ENCODE measurements at places on chromosomes 2 and 18.

GRCh38 chr18:44733754-44734465 is 53.2 kb downstream of the SETBP1 start:
- no peak for DNase-seq

- DNase-seq = no peak
Measured at GRCh38 chr2:218395456-218395825, 4.2 kb upstream of the CTDSP1 start.

- no peak for DNase-seq
Measured at GRCh38 chr2:129935118-129935517, 44.3 kb upstream of the RAB6C start.

GRCh38 chr18:78975699-78976335 is 3.8 kb upstream of the SALL3 start:
- no peak for DNase-seq

- DNase-seq = no peak
Measured at GRCh38 chr2:120443946-120444345, 98.0 kb downstream of the INHBB start.

GRCh38 chr18:44411976-44412375 is 268.7 kb upstream of the SETBP1 start:
- DNase-seq = no peak

- DNase-seq = no peak
Measured at GRCh38 chr2:31255911-31256571, 22.1 kb downstream of the EHD3 start.

- DNase-seq = no peak
Measured at GRCh38 chr18:11496526-11497172, 112.7 kb upstream of the SLC35G4 start.

DNA sequence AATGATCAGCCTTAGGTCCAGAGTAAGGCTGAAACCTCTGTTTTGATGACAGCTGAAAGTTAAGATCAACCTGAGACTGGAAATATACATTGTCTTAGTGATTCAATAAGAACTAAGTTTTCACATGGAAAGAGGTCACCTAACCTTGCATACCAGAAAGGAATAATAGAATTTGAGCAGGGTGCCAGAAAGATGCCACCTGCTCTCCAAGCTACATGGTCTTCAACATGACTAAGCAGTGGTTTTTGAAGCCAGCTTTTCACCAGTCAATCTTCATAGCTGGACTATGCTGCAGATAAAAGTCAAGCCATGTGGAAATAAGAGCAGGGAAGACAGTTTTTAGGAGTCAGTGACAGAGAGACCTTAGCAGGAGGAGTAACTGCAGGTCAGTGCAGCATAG is 589.4 kb upstream of the SYT4 start:
- DNase-seq = no peak

DNA sequence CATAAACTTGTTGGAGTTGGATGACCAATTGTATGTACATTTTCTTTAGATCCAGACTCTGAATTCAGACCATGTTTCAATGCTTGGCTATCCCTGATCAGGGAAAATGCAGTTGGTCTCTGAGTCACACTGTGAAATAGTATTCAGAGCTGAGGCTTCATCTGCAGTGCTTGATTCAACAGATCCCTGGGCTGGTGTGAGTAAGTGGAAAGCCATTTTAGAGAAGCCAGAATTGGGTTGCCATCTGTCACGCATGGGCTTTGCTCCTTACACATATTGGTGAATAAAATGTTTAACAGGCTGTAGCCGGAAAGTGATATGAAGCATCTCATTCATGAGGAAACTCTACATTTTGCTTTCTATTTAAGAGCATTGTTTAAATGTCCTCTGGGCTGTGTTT is 50.0 kb upstream of the ACYP2 start:
- no peak for DNase-seq

DNA sequence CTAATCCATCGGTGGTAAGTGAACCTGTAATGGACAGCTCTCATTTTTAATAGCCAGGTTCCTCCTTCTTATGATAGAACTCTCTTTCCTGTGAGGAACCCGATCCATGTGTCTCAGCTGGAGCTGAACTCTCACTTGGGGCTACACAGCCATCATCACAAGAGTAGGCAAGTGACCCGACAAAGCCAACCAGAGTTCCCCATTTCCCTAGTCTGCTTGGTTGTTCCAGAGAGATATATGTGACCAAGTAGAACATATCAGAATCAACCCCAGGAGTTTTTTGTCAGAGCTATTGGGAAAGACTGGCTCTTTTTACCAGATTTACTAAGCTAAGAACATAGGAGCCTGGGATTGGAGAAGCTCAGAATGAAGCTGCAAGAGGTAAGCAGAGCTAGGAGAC is 14.6 kb upstream of the HNRNPLL start:
- no peak for DNase-seq

DNA sequence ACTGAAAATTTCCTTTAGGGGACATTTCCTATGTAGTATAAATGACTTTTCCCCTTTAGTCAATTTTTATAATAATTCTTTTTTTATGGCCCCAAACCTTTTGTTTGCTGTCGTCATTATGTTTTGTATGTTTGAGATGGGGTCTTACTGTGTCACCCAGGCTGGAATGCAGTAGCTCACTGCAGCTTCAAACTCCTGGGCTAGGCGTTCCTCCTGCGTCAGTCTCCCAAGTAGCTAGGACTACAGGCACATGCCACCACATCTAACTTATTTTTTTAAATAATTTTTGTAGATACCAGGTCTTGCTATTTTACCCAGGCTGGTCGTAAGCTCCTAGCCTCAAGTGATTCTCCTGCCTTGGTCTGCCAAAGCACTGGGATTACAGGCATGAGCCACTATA is 30.8 kb upstream of the GALM start:
- no peak for DNase-seq

- no peak for DNase-seq
Measured at GRCh38 chr18:9831036-9831722, 54.6 kb upstream of the TXNDC2 start.

GRCh38 chr18:46754661-46755292 is 2.1 kb downstream of the ST8SIA5 start:
- no peak for DNase-seq

- no peak for DNase-seq
Measured at GRCh38 chr18:59996370-59996966, 96.7 kb downstream of the PMAIP1 start.

DNA sequence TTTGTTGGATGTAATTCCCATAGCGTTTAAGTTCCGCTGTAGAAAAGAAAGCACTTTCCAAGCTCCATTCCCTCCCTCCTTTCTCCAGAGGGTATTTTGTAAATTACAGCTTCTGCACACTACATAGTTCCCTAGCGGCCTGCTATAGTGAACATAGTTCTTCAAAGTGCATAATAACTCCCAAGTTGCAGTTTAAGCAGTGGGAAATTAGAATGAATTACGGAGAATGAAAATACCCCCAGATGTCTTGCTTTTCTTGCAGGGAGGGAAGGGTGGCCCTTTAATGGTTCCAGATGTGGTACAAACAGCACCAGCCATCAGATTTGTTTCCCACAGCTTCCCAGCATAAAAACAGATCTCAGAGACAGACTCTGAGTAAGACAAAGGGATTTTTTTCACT is 893.9 kb downstream of the SUCLG1 start:
- DNase-seq = no peak

GRCh38 chr2:23835988-23836387 is 90.9 kb downstream of the ATAD2B start:
- DNase-seq = no peak

- DNase-seq = no peak
Measured at GRCh38 chr2:85309699-85310321, 18.0 kb downstream of the TGOLN2 start.

- no peak for DNase-seq
Measured at GRCh38 chr2:19244460-19245363, 113.7 kb downstream of the OSR1 start.

DNA sequence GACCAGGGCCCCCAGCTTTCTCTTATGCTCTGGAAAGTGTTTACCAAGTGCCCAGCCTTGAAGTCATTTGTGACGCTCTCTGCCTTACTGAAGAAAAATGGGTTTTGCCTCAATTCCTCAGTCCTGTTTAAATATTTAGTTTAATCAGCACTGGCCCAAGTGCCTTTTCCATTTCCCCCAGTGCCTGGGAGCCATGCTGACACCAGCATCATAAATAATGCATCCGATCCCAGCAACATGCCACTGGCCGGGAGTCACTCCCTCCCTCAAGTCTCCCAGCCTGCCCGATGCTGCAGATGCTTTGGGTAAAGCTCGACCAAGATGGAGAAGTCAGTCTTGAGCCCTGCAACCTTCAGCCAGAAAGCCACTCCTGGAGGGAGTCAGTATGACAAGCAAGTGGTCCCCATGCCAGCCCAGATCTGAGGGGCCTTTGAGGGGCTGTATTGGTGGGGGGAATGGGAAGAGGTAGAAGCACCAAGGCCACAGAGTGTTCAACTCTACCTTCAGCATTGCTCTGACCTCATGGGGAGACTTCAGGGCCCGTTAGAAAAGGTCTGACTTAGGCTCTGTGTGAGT is 12.0 kb upstream of the MTA3 start:
- DNase-seq = no peak

DNA sequence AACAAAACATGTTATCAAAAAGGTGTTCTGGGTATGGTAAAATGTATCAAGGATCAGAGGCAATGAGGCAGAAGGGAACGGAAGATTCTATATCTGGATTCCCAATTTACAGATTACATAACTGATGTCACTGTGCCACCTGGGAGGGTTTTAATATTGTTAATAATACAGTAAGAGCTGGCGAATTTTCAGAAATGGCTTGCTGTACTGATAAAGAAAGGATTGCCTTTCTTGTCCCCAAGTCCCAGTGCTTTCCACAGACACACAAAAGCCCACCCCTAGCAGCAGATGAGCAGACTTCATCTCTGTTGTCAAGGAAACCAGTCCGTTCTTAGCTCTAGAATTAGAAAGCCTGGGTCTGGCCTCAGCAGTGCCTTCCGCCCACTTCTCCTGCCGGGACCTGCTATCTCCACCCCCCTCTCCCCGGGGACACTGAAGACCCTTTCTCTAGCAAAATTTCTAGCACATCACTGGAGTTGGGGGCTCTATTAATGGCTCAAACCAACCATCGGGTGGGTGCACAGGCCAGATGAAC is 34.3 kb downstream of the ADD2 start:
- no peak for DNase-seq

GRCh38 chr18:44452346-44452745 is 228.3 kb upstream of the SETBP1 start:
- DNase-seq = no peak

- no peak for DNase-seq
Measured at GRCh38 chr18:10895976-10896375, 253.4 kb downstream of the PIEZO2 start.

- no peak for DNase-seq
Measured at GRCh38 chr2:191115804-191116203, 35.0 kb downstream of the STAT4 start.

DNA sequence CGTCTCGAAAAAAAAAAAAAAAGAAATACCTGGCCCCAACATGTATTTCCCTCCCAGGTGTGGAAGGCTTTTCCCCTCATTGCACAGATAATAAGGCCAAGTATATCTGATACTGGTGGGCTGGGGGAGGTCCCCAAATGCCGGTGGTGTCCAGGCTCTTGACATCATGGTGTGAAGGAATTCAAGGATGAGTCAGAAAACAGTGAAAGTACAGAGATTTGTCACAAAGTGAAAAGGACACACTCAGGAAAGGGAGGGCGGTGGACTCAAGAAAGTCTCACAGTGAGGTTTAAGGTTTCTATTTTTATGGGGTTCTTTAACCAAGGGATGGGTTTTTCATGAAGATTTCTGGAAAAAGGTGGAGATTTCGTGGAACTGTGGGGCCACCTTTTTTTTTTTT is 37.8 kb upstream of the FZD5 start:
- DNase-seq = no peak

DNA sequence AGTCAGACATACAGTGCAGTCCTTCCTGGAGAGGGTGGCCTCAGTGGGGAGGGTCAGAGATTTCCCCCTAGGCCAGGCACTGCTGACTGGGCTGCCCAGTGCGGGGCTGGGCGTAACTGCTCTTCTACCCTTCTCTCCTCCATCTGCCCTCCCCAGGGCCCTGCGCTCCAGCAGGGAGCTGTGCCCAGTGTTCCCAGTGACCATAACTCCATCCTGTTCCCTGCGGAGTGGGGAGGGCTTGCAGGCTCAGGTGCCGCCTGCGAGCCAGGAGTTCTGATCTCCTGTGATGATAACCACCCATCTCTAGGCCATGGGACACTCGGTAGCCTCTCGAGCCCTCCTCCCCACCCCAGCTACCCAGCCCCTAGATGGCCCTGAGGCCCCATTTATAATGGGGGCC is 107.6 kb downstream of the SMAD7 start:
- no peak for DNase-seq

DNA sequence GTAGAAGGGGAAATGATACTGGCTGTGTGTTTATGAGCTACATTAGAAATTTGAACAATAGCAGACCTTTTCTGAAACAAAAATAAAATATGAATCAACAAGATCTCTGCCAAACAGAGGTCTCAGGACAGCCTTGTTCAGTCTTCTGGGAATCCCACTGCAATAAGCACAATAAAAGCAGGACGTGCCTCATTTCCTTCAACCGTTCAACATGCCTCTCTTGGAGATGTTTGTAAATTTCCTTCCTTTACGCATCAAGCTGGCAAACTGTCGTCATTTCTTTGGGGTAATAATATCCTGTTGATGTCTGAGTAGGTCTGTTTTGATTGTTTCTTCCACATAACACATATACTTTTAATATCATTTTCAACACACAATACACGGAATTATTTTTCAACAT is 77.2 kb downstream of the TCF4 start:
- DNase-seq = no peak

- DNase-seq = no peak
Measured at GRCh38 chr18:74459889-74460288, 2.8 kb upstream of the DIPK1C start.

- DNase-seq = no peak
Measured at GRCh38 chr2:194618432-194618831, 1038.6 kb upstream of the SLC39A10 start.

- no peak for DNase-seq
Measured at GRCh38 chr18:64240316-64240715, 91.4 kb upstream of the LINC00305 start.

GRCh38 chr2:36235882-36236281 is 119.7 kb upstream of the CRIM1 start:
- DNase-seq = no peak

DNA sequence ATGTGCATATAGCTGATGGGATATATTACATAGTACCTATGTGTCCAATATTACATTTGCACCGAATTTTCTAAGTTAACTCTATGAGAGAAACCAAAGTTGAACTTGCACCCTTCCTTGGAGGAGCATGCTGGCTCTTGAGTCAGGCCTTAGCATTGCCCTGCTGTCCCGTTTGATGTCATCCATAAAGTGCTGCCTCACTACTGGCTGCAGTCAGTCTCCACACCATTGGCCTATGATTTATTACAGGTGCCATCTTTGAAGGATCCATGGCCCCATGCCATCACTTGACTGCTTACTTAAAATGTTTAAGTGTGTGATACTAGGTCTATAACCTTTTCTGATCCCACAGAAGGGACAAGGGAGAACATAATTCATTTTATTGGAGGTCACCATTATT is 249.3 kb upstream of the RBBP8 start:
- no peak for DNase-seq

GRCh38 chr18:78423811-78424210 is 555.8 kb upstream of the SALL3 start:
- no peak for DNase-seq

GRCh38 chr2:151544449-151544848 is 134.7 kb downstream of the RIF1 start:
- DNase-seq = no peak

GRCh38 chr2:119704670-119705120 is 25.7 kb downstream of the TMEM177 start:
- no peak for DNase-seq
